RPMI8226 (cell line): ENCODE measurements at places on chromosomes 1 and 21.
A peak's percentile ranks its signal among the peaks of the same experiment; 100 is the strongest.

- no peak for DNase-seq
These were observed 119.1 kb upstream of the JUN start for GRCh38 chr1:58902830-58903513.

- DNase-seq = peak; percentile 88
These were observed 225.4 kb upstream of the NRIP1 start for GRCh38 chr21:15289896-15290841.

- DNase-seq = no peak
These were observed 8.2 kb upstream of the NUAK2 start for GRCh38 chr1:205329719-205330118.

- no peak for DNase-seq
These were observed 169.1 kb downstream of the C1orf21 start for GRCh38 chr1:184555665-184556641.

DNA sequence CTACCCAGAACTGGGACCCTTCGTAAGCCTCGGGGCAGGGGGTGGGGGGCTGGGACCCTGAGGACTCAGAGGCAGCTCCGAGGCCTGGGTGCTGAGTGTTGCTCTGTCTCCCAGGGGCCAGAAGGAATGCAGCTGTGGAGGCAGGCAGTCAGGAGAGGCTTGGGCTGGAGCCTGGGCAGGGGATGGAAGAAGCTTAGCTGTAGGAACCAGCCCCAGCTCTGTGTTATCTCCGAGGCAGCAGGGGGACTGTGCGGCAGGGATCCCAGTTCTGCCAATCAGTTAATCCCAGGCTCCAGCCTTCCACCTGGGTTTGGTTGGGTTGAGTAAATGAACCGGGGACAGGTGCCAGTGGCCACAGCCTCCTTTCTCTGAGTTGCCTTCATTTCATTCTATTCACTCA is 8.2 kb upstream of the GRIK3 start:
- no peak for DNase-seq

- no peak for DNase-seq
These were observed 16.2 kb downstream of the OLIG2 start for GRCh38 chr21:33041981-33042380.

DNA sequence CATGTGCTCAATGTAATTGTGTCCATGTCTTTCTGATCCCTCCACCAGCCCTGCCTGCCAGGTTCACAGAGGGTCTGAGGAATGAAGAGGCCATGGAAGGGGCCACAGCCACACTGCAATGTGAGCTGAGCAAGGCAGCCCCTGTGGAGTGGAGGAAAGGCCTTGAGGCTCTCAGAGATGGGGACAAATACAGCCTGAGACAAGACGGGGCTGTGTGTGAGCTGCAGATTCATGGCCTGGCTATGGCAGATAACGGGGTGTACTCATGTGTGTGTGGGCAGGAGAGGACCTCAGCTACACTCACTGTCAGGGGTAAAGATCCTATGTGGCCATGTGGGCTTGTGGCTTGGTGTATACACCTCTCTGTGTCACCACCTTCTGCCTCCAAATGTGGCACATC is 91.4 kb downstream of the OBSCN start:
- DNase-seq = no peak

DNA sequence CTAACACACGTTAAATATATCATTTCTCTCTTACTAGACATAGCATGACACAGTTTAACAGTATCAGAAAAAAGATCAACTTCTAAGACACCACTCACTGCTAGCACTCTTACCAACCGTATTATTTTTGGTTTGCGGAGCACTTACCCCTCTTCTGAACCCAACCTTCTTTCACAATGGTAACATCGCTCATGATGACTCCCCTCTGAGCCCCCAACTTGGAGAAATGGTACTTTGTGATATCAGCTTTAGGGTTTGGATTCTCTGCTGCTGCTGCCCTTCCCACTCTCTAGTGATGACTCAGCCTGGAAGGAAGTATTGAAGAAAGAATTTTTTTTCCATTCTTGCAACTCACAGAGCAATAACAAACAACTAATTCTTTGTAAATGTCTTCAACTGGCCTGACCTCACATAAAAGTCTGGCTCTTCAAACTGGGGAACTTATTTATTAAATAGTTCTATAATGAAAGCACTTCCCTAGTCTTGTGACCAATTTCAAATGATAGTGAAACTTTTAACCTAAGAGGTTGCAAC is 7.0 kb downstream of the AKT3 start:
- no peak for DNase-seq

GRCh38 chr1:107443027-107443426 is 302.2 kb downstream of the NTNG1 start:
- DNase-seq = no peak

GRCh38 chr1:225941187-225941941 is at the start of gene LEFTY2:
TSS of gene LEFTY2 (minus strand) at chr1:225941220. CDS start at chr1:225941140, 80 bp downstream.
- peak; percentile 93 for DNase-seq

DNA sequence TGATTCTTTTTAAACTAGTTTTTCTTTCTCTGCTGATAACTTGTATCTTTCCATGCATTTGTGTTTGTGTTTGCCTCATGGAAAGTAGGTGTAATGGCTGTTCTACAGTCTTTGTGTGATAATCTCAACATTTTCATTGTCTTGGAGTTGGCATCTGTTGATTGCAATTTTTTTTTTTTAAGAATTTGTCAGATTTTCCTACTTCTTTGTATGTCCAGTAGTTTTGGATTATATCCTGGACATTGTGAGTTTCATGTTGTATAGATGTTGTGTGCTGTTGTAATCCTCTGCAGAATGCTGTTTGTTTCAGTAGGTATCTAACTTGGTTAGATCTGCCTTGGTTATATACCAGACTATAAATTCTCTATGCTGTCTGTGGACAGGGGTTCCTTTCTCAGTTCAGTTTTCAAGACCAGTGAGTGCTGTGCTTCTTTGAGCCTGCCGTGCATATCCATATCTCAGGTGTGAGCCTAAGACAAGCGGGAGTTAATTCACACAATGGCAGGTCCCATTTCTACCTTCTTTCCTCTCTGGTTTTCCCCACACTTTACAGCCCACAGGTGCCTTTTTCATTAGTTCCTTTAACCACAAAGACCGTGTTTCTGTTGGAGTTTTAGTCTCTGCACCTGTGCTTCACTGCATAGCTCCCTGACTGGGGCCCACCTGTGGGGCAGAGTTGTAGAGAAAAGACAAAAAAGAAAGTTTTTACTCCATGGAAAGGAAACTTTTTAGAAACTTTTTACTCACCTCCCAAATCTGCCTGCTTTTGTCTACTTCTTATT is 69.9 kb downstream of the ITSN1 start:
- DNase-seq = peak; percentile 82

DNA sequence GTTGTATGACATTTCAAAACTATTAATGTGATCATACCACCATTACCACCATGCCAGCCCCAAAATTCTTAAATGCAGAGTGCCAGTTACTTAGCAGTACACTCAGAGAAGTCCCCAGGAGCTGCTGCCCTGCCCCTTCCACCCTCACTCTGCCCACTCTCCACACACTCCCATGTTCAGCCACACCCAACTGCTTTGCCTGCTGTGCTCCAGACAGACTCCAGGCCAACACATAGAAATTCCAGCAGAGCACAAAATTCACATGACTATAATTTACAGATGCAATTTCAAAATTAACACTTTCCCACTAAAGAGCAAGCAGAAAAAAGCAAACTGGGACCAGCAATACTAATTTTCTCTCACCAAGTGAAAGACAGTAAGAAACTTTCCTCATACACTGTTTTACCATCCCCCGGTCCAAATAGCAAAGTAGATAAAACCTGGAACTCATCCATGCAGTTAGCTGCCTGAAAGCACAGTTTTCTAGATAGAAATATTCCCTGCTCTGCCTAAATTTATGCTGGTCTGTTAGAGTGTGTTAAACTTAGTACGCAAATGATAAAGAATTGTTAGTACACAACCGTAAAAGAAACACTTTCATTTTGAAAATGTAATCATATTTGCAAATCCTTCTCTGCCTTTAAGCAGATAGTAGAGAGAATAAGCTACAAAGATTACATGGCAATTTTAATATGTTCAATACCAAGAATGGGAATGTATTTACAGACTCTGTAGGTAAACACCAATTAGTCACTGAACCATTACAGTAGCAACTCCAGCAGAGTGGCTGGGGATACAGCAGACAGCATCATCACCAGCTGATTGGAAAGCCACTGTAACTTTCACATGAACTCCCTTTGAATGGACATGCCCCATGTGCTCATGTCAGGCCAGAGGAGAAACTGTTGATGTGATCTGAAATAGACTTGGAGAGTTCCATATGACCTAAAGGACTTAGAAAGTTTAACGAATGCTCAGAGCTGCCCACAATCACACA is 176.5 kb downstream of the VAV3 start:
- no peak for DNase-seq

DNA sequence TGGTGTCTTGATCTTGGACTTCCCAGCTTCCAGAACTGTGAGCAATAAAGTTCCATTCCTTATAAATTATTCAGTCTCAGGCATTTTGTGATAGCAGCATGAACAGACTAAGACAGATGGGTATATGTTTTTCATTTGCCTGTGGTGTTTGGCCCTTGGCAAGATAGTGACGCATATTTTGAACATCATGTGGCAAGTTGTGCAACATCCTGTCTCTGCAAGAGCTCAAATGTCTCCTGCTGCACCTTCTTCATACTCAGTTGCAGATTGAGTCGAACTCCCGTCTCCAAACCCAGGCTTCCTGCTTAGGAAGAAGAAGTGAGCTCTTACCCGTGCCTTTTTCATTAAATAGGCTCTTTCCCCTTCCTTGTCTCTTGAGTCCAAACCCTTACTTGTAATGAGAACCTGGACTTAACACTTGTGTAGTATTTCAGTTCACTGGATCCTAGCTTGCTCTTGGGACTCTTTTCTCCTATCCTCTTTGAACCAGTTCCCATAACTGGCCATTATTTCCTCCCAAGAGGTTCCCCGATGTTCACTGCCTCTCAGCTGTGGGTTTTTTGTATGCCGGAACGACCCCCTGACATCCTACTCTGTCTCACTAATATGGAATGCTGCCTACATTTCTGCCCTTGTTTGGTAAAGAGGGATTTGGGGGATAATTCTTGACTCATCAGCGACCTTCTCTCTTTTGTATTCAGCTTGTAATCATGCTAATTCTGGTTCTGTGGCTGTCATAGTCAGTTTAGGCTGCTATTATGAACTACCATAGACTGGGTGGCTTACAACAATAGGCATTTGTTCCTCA is 125.0 kb upstream of the KCNK2 start:
- DNase-seq = no peak

- no peak for DNase-seq
These were observed 56.0 kb downstream of the LHX9 start for GRCh38 chr1:197973206-197973605.

- no peak for DNase-seq
These were observed 936 bp downstream of the TP73 start for GRCh38 chr1:3653286-3653618.

DNA sequence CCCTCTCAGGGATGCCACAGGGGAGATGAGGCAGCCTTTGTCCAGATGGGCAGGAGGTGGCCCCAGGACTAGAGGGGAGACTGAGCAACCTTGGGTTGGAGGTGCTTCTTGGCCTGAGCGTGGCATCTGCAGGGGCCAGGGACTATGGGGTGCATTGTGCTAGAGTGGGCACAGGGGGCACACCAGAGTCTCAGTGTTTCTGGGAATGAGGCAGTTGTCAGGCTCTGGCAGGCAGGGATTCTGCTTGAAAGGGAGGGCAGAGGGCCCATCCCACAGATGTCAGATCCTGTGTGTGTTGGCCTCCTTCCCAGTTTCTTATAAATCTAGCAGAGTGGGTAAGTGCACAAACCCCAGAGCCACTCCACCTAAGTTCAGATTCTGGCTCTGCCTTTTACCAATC is 13.7 kb downstream of the LGR6 start:
- DNase-seq = peak; percentile 51

DNA sequence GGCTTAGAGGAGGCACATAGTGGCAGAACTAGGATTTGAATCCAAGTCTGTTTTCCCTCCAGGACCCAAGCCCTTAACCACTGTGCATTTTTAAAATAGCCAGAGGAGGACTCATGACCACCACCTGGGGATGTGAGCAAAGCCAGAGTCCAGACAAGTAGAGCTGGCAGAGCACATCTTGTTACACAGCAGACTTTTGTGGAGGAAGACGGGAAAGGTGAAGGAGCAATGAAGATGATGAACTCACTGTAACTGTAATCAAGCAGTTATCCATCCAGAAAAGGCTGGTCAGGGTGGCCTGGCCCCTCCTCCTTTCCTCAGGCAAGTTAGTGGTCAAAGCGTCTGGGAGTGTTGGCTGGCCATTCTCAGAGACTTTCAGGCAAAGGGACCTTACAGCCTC is 50.9 kb downstream of the SLC44A3 start:
- no peak for DNase-seq

DNA sequence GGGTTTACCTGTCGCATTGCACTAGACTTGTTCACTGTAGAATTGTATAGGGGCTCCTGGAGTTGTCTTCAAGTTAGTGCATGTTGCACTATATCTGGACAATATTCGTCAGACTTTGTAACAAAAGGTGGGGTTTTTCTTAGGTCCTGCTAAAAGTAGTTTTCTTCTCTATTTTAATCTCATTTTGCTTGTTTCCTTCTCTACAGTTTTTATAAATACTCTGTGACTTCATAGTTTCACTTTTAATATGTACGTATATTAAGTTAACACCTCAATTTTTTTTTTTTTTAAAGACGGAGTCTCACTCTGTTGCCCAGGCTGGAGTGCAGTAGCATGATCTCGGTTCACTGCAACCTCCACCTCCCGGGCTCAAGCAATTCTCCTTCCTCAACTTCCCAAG is 26.5 kb upstream of the MRPS6 start:
- no peak for DNase-seq

- no peak for DNase-seq
These were observed 73.3 kb downstream of the CNIH3 start for GRCh38 chr1:224689374-224689773.

- DNase-seq = no peak
These were observed 364.1 kb upstream of the LYPLAL1 start for GRCh38 chr1:218809625-218810024.

GRCh38 chr1:41719590-41719989 is 199.1 kb downstream of the HIVEP3 start:
- DNase-seq = no peak

- no peak for DNase-seq
These were observed 243.1 kb upstream of the CXADR start for GRCh38 chr21:17269760-17270159.

- no peak for DNase-seq
These were observed 4.6 kb downstream of the COLGALT2 start for GRCh38 chr1:184032930-184033418.

GRCh38 chr1:48338257-48338656 is 115.7 kb downstream of the SLC5A9 start:
- no peak for DNase-seq

DNA sequence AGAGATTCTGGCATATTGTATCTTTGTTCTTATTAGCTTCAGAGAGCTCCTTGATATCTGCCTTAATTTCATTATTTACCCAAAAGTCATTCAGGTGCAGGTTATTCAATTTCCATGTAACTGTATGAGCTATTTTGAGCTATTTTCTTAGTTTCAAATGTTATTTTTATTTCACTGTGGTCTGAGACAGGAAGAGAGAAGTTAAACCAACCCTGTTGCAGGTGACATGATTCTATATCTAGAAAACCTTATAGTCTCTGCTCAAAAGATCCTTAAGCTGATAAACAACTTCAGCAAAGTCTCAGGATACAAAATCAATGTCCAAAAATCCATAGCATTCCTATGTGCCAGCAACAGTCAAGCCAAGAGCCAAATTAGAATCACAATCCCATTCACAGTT is 1644.0 kb upstream of the B3GALT2 start:
- peak; percentile 32 for DNase-seq
